Activated naive CD8-positive, alpha-beta T cell treated with anti-CD3 and anti-CD28 coated beads for 36 hours (primary cell): ENCODE measurements at places on chromosomes 1 and 21. TPM values are rescaled to one million over a fixed set of nuclear protein-coding genes. Genes with fewer than 3 reads are reported as not detected.

The TRIM58 gene
- total RNA-seq = 0.06 TPM

The MROH7 gene
- total RNA-seq = 0.14 TPM

The LRRIQ3 gene
- total RNA-seq = 1.7 TPM

The IGSF5 gene
- total RNA-seq = not detected

The PAFAH2 gene
- 8.8 TPM for total RNA-seq

The SEC16B gene
- total RNA-seq = not detected

The SLFNL1 gene
- 0.08 TPM for total RNA-seq

The AJAP1 gene
- not detected for total RNA-seq

The LCE3E gene
- not detected for total RNA-seq

The RXFP4 gene
- total RNA-seq = not detected

The CELA3B gene
- not detected for total RNA-seq

The TINAGL1 gene
- total RNA-seq = not detected

The SLC26A9 gene
- total RNA-seq = not detected

The LCE3D gene
- total RNA-seq = not detected

The C1orf53 gene
- 0.54 TPM for total RNA-seq

The JAM2 gene
- 2.5 TPM for total RNA-seq

The KIF26B gene
- 0.84 TPM for total RNA-seq

The PLA2G2F gene
- not detected for total RNA-seq

The PDC gene
- not detected for total RNA-seq

The MRPL37 gene
- total RNA-seq = 216 TPM
